ENCODE measurements at places on chromosomes 16 and 17. TPM values are rescaled to one million over a fixed set of nuclear protein-coding genes. Genes with fewer than 3 reads are reported as not detected.

Gene SULT1A4
- total RNA-seq = 1.7 TPM

Gene CNOT1
- total RNA-seq = 162 TPM

Gene C16orf96
- total RNA-seq = not detected

Gene ZG16B
- 0.13 TPM for total RNA-seq

Gene TP53TG3F
- total RNA-seq = not detected

Gene DPEP3
- total RNA-seq = not detected

Gene TAOK2
- 60.2 TPM for total RNA-seq

Data from smooth muscle cell of the pulmonary artery (primary cell).